ENCODE measurements at places on chromosomes 4 and X.

- DNase-seq, result no peak
Measured at GRCh38 chrX:866441-866990, 235.9 kb downstream of the SHOX start.

- no peak for DNase-seq
Measured at GRCh38 chrX:63439580-63439979, 88.4 kb upstream of the SPIN4 start.

DNA sequence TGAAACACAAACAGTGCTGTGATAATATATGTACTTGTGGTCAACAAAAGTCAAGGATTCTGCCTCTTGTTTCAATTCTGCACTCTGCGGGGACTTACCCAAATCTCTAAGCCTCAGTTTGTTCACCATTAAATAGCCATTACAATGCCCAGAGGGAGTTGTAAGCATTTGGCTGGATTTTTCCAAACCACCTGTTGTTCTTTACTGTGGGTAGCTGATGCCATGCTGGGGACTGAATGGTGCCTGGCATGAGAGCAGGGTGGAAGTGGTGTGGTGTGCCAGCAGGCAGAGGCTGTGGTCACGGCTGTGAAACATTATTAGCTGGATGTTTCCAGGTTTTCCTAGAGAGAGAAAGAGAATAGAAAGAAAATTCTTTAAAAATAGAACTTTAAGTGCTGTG lies 60.7 kb upstream of the PAK3 start:
- no peak for DNase-seq

- no peak for DNase-seq
Measured at GRCh38 chr4:48681856-48682255, 98.2 kb downstream of the FRYL start.

Measured in activated CD4-positive, alpha-beta T cell treated with anti-CD3 and anti-CD28 coated beads for 24 hours (primary cell).